Transverse colon (tissue), 4 donors: ENCODE measurements at places on chromosomes 12 and 14. TPM values are rescaled to one million over a fixed set of nuclear protein-coding genes. Genes with fewer than 3 reads are reported as not detected.

PPP1R1A gene
- total RNA-seq, result 3.3 TPM

LIN7A gene
- total RNA-seq, result 7.9 TPM

KRT71 gene
- total RNA-seq, result not detected

DNA sequence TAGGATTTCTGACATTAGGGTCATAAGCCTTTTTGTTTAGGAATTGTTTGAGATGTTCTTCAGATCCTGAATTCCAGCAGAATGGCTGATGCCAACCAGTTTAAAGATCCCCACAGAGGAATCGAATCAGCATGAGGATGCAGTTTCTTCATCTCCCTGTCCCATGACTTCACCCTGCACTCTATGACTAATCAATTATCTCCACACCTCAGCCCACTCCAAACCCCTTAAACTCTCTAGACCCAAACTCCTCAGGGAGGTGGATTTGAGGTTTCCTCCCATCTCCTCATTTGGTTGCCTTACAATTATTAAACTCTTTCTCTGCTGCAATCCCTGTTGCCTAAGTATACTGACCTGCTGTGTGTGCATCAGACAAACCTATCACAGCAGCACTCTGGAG is 86.5 kb upstream of the CRY1 start:
- no peaks in the 10 kb centered on the region for H3K36me3 ChIP-seq
- no peak overlapping the region for H3K4me3 ChIP-seq
- H3K4me1 ChIP-seq, result no peaks in the 10 kb centered on the region
- no peak overlapping the region for H3K27ac ChIP-seq
- H3K27me3 ChIP-seq, result no peaks in the 10 kb centered on the region
- DNase-seq, result no peak

DNA sequence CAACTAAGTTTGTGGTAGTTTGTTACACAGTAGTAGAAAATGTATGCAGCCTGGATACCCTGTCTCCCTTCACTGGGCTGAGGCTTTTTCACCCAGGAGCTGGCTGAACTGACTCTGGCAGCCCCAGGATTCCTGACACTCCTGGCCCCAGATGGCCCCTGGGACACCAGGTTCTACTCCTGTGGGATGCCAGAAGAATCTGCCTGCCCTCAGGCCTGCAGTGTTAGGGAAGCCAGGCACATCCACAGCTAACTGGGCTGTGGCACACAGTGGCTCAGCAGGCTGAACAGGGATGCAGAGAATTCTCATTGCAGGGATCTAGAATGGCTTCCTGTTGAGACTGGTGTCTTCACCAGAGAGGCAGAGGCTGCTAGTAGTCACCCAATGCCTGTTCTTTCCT is 8.5 kb downstream of the IFI27 start:
- peaks cover 17% of the 10 kb centered on the region for H3K4me1 ChIP-seq
- DNase-seq, result no peak

DNA sequence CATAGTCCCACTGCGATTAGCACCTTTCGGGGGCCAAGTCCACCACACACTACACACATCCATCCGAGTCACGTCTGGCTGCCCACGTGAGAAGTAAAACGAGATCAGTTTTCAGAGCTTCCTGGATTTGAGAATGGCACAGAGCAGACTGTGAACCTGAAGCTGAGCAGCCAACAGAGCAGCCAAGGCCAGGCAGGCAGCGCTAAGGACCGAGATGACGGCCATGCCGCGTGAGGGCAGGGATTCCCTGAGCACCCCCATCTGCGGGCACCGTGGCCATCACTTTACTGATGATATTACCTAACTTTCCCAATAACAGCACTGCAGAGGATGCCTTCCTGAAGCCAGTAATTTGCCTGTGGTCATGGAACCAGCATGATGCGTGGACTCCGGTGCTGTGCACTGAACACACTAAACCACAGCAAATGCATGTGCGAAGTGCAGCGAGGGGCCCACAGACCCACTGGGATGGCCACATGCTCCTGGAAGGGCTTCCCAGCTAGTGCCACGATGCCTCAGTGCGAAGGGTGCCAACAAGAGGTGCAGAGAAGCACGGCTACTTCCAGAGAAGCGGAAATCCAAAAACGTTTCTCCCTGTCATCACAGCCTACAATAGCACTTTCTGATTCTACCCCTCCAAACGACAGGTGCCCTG is 56.0 kb downstream of the RNF34 start:
- no peak for DNase-seq
- peaks cover 23% of the 10 kb centered on the region for H3K4me1 ChIP-seq
- H3K27ac ChIP-seq, result no peak overlapping the region
- H3K36me3 ChIP-seq, result no peaks in the 10 kb centered on the region
- no peak overlapping the region for H3K4me3 ChIP-seq

DNA sequence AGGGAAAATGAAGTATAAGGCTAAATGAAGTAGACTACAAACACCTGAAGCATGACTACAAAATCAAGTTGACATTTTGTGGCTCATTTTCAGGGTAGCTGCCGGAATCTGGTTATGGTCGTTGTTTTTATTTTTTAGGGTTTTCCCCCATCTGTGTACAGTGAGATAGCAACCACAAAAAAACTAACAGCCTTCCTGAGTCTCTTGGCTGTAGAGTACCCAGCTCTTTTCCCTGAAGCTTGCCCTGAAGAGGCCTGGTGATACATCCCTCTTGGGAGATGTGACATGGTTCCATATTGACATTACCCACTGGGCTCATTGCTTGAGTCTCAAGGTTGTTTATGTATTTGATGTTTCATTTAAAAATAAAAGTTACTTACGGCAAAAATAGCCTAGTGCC is 424.0 kb downstream of the ZFP36L1 start:
- peaks cover 34% of the 10 kb centered on the region for H3K4me1 ChIP-seq
- no peaks in the 10 kb centered on the region for H3K27me3 ChIP-seq
- no peaks in the 10 kb centered on the region for H3K36me3 ChIP-seq
- H3K27ac ChIP-seq, result peak overlapping the region; percentile 42
- no peak overlapping the region for H3K4me3 ChIP-seq

DNA sequence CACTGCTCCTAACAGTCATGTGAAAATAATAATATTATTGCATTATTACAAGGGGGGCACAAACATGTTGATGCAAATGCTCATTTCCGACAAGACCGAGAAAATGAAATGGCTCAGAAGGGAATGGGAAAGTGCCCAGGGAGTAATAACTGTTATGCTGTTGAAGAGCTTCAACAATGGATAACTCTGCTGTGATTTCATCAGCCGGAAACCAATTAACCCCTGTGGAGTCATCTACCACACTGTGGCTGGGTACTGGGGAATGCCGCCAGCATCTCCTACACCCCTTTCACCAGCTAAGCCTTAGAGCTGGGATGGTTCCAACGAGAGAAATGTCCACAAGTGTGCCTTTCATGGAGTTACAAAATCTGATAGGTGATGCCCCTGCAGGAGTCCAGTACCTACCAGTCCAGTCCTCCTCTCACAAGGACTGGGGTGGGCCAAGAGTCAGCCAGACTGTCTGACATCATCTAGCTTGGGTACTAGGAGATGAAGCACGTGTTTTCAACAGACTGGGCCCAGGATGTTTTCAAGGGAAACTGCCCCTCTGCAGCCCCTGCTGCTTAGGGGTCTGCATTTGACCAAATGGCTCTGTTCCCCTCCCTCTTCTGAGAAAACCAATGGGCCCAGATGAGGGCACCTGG is 509.3 kb upstream of the CCDC196 start:
- DNase-seq, result no peak
- H3K27me3 ChIP-seq, result no peaks in the 10 kb centered on the region
- no peaks in the 10 kb centered on the region for H3K36me3 ChIP-seq
- H3K4me1 ChIP-seq, result no peaks in the 10 kb centered on the region
- no peak overlapping the region for H3K4me3 ChIP-seq
- no peak overlapping the region for H3K27ac ChIP-seq

GRCh38 chr14:30960216-30960615 is 65.2 kb upstream of the AP4S1 start:
- no peak overlapping the region for H3K4me3 ChIP-seq
- H3K27ac ChIP-seq, result no peak overlapping the region
- H3K4me1 ChIP-seq, result no peaks in the 10 kb centered on the region
- no peak for DNase-seq
- no peaks in the 10 kb centered on the region for H3K36me3 ChIP-seq

GRCh38 chr12:57840726-57841125 is 5.8 kb downstream of the CTDSP2 start:
- H3K4me1 ChIP-seq, result peaks cover 89% of the 10 kb centered on the region
- no peak for DNase-seq

DNA sequence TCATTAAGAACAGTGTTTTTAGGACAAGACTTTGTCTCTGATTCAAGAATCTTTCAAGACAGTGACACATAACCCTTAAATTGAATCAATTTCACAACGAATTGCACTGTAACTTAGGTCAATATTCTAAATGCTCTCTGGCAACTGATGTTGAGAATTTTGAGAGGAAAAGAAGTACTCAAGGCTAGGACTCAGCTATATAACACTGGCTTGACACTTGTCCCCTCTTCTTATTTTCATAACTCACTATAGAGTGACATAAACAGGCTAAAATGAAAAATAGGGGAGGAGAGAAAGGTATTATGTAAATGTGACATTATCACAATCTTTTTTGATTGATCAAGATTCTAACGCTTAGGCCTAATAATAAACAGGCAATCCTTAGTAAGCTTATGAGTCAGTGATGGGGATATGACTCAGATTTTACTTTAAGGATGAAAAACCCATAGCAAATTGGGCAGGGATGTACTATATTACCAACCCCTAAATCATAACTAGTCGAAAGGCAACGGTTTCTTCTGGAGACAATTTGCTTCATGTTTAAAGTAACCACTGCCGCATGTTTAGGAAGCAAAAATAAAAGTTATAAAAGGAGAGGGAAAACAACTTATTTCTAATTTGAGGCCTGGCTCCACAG is 10.9 kb downstream of the BTG1 start:
- no peaks in the 10 kb centered on the region for H3K36me3 ChIP-seq
- no peaks in the 10 kb centered on the region for H3K27me3 ChIP-seq
- H3K4me3 ChIP-seq, result no peak overlapping the region
- peak overlapping the region; percentile 22 for H3K27ac ChIP-seq
- H3K4me1 ChIP-seq, result peaks cover 69% of the 10 kb centered on the region

DNA sequence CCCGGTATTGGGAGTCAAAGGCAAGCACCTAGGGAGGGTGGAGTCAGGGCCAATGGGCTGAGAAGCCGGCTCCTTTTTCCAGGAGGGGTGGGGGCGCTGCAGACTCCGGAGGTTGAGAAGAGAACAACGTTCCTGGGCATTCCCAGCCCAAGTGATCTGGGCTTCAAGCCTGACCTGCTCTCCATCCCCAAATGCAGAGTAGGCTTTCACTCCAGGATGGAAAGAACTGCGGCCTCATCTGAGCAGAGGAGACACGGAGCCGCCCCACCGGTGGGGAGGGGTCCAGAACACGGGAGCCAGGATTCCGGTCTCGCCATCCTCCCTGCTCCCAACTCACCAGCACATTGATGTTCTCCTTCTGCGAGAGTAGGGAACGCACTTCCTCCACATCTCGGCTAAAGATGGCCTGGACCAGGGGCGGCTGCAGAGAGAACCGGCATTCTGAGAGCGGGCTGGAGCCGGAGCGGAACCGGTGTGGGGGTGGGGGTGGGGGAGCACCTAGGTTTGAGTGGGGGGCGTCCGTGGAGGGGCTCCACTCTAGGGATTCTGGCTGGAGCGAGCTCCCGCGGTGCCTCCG is 605 bp downstream of the ANKRD52 start:
- H3K27me3 ChIP-seq, result no peaks in the 10 kb centered on the region
- peak overlapping the region; percentile 92 for H3K27ac ChIP-seq
- H3K4me3 ChIP-seq, result peak overlapping the region; percentile 74
- H3K36me3 ChIP-seq, result peaks cover 7% of the 10 kb centered on the region
- no peak for DNase-seq

DNA sequence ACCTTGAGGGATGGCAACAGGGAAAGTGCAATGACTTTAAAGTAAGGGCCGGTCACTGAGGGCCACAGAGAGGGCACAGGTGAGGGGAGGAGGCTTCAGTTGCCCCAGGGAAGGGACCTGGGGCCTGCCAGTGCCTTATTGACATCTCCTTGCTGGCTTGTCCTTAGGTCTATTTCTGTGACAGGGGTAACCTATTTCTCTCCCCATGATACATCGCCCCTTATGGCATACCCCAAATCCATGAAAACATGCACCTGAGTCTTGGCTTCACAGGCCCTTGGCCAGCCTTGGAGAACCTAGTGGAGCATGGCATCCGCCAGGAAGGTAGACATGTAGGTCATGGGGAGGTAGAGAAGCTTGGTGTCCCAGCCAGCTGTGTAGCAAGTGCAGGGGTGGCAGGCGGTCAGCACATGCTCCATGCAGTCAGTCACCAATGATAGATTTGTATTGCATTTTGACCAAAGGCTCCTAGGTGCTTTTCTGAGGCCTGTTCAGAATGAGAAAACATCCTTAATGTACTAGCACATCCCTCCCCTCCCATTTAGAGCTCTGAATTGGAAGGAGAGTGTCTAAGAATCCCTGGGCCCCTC is 23.6 kb upstream of the RDH16 start:
- no peak for DNase-seq
- no peak overlapping the region for H3K27ac ChIP-seq
- no peaks in the 10 kb centered on the region for H3K36me3 ChIP-seq

- no peak for DNase-seq
- peaks cover 45% of the 10 kb centered on the region for H3K4me1 ChIP-seq
- H3K27ac ChIP-seq, result peak overlapping the region; percentile 66
- no peak overlapping the region for H3K4me3 ChIP-seq
These were observed 109.4 kb downstream of the RFLNA start for GRCh38 chr12:124404162-124404784.

DNA sequence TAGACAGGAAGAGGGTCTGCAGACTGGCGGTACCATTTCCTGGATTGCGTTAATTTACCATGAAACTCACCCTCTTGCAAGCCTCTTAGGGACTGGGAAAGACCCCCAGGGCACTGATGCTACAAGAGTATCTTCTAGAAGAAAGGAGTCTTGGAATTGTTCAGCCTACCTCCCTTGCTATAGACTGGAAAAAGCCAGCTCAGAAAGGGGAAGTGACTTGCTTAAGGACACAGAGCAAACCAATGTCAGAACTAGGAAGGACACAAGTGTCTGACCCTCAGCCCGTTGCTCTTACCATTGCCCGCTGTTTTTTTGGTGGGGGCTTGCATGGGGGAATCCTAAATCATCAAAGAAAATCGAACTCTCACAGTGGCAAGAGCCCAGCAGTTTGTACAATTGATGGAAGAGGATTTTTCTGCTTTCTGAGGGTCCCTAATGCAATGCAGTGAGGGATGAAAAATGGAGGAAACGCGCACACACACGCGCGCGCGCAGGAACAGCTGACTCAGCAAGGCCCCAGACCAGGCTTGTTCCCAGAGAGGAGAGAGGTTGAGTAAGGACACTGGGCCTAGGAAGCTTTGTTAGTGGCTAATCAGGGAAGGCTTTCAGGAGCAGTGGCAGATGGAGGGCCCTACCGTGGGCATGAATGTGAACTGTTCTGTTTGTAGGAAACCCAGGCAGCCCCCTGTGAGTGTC is 50.9 kb downstream of the RIN3 start:
- H3K27me3 ChIP-seq, result no peaks in the 10 kb centered on the region
- no peak overlapping the region for H3K4me3 ChIP-seq
- peak overlapping the region; percentile 34 for H3K27ac ChIP-seq
- no peaks in the 10 kb centered on the region for H3K4me1 ChIP-seq
- DNase-seq, result no peak
